NCI-H2171 (cell line): ENCODE measurements at places on chromosomes 5 and 9.
A peak's percentile ranks its signal among the peaks of the same experiment; 100 is the strongest.

GRCh38 chr9:111151537-111151936 lies 113.3 kb upstream of the LPAR1 start:
- no peak for DNase-seq

- no peak for DNase-seq
Measured at GRCh38 chr5:59487772-59488729, 405.5 kb downstream of the PDE4D start.

- peak; percentile 61 for DNase-seq
Measured at GRCh38 chr9:88075966-88076285, 62.3 kb downstream of the SPATA31C2 start.

- DNase-seq = no peak
Measured at GRCh38 chr5:8333485-8333884, 464.5 kb downstream of the MTRR start.

DNA sequence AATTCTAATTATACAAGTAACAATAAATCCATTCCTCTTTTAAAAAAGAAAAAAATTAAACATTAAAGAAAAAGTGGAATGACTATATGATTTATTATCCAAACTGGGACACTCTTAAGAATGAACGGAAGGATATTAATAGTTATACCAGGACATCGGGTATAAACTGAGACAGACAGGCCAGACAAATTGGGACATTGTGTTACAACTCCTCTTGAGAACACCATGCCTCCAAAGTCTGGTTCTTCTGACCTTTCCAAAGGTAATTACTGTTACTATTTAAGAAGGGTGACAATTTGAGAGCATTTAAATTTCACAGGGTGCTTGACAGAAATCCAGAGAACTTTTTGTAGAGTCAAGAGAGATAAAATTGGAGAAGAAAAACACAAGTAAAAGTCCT lies 132.1 kb upstream of the MARCHF11 start:
- DNase-seq = no peak

- DNase-seq = no peak
Measured at GRCh38 chr5:122902263-122902662, 56.9 kb downstream of the SNX24 start.

DNA sequence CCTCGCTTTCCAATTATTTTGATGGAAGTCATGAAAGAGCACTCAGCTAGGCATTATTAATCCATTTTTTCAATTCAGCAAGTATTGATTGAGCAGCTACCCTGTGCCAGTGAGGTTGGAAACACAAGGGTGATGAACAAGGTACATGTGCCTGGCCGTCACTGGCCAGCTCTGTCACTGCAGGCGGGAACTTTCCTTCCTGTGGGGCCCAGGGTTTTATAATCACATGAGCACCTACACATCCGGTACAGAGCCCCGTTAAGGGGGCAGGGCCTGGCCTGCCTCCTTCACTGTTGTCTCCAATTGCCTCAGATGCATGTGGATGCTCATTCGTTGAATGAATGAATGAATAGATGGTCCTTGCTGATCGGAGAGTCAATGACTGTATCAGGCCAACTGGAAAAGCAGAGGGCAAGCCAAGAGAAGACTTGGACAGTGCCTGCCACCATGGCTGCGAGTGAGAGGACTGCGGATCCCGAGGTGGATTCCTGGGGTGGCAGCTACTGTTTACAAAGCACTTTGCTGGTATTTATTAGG lies 55.9 kb upstream of the KCNMB1 start:
- no peak for DNase-seq

DNA sequence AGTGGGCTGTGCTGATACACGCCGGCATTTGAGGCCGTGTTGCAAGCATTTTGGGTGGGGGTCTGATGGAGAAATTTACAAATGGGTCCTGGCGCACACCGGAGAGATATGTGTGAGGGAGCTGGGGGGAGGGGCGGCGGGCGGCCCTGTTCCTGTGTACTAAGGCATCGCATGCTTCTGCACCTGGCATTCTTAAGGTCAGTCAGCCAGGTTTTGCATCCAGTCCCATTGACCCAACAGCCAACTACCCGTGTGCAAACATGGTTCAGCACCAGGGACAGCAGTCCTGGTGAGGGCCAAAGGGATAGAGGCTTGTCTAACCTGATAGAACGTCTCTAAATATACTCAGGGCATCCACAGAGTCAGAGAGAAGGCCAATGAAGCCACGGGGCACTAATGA lies 839 bp downstream of the GABRG2 start:
- no peak for DNase-seq

GRCh38 chr9:133735931-133736330 lies 2.2 kb downstream of the SARDH start:
- DNase-seq = no peak

DNA sequence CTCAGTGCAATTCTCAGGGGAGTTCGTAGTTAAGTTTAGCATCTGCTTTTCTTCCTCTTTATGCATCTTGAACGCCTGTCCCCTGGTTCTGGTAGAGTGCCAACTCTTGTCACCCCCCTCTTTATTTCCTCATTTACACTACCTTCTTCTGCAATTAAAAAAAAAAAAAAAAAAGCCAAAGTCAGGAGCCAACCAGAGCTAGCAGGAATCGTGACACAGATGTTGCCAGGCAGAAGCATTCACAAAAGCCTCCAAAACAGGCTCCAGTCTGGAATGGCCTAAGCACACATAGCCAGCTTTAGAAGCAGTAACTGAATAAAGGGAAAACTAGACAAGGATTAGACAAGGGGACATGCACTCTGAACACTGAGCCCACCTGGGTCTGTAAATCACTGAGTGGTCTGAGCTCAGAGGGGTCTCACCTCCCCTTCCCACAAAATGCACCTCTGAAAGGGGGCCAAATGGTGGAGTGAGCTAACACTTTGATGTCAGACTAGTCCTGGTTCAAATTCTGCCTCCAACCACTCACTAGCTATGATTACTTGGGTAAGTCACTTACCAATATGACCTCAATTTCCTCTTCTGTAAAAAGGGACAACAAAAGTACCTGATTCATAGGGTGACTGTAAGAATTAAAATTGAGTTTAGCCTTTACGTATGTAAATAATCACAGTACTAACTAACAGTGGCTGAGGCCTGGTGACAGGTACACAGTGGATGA lies 2.0 kb downstream of the CD74 start:
- no peak for DNase-seq

GRCh38 chr9:7150153-7150890 lies 392.5 kb downstream of the KDM4C start:
- DNase-seq = no peak

DNA sequence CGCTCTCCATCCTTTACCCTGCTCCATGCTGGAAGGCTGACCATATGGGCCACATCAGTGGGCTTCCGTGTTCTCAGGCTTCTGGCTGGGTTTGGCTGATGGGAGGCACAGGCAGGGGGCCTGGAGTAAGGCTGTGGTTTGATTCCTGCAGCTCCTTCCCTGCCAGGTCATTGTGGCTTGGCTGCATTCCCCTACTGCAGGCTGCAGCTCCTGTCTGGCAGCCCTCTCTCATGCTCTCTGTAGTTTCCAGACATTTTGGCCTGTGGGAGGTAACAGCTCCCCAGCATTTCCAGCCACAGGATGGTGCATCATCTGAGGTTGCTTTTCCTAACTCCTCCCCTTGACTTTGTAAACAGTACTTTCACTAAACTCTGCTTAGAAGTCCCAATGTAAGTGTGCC lies 102.0 kb upstream of the PTPN3 start:
- DNase-seq = no peak

- DNase-seq = no peak
Measured at GRCh38 chr9:33288828-33289483, 1.4 kb upstream of the NFX1 start.

DNA sequence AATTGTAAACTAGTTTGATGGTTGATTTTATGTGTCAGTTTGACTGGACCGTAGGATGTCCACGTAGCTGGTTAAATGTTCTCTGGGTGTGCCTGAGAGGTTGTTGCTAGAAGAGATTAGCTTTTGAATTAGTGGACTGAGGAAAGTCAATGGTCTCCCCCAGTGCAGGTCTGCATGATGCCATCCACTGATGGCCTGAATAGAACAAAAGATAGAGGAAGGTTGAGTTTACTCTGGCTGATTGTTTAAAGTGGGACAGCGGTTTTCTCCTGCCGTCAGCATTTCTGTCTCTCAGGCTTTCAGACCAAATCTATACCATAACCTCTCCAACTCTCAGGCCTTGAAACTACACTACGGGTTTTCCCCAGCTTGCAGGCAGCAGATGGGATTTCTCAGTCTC lies 899.2 kb upstream of the WWC1 start:
- no peak for DNase-seq

GRCh38 chr9:98708103-98708932 lies 417 bp downstream of the GABBR2 start:
- DNase-seq = peak; percentile 12

GRCh38 chr9:107280543-107280942 lies 2.5 kb upstream of the RAD23B start:
- no peak for DNase-seq

- peak; percentile 15 for DNase-seq
Measured at GRCh38 chr5:161549106-161549505, 2.6 kb upstream of the GABRB2 start.

GRCh38 chr5:138230981-138231589 lies 18.0 kb upstream of the CDC23 start:
- DNase-seq = peak; percentile 5

GRCh38 chr9:38293022-38293421 lies 99.5 kb upstream of the ALDH1B1 start:
- no peak for DNase-seq

DNA sequence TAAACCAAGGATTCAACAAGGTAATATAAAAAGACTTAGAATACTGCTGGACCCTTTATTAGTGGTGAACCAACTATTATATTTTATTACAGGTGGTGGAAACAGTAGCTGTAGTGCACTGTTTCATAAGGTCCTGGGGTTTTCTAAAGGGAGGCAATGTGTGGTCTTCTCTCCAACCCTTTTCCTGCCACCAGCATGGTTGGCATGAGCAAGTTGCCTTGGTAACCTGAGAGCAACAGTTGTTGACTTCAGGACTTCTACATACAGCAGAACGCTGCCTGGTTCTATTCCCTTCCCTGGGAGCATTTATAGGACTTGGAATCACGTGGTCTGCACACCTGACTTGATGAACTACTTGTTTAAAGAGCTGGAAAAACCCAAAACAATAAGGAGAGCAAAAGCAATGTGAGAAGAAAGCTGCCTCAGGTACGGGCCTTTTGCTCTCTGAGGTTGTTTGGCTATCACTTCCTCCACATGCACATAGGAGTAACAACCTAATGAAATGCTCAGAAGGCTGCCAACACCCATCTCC lies 81.1 kb upstream of the RAI14 start:
- no peak for DNase-seq

- peak; percentile 4 for DNase-seq
Measured at GRCh38 chr9:10366171-10366779, 246.5 kb downstream of the PTPRD start.

DNA sequence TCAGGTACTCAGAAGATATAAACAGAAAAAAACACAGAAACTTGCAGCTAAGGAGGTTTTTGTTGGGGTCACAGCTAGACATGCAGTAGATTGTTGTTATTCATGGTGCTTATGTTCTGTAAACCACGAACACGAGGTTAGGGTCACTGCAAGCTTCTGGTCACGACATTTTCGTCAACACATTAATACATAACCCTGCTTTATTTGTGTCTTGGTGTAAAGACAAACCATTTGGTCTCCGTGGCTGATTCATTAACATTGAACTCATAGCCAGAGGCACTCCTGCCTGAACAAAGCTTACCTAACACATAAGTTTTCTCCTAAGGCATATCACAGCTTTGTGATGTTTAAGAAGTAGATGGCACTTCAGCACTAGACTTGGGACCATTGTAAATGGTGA lies 16.9 kb downstream of the TEK start:
- DNase-seq = no peak

- no peak for DNase-seq
Measured at GRCh38 chr9:126619361-126620135, 5.8 kb downstream of the LMX1B start.

DNA sequence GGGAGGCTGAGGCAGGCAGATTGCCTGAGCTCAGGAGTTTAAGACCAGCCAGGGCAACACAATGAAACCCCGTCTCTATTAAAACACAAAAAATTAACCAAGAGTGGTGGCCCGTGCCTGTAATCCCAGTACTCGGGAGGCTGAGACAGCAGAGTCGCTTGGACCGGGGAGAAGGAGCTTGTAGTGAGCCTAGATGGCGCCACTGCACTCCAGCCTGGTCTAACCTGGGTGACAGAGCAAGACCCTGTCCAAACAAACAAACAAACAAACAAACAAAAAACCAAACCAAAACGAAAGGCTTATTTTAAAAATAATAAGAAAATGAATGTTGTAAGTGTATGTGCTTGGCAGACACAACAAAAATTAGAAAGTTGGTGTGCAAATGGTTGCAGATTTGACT lies 536.3 kb upstream of the PTPRD start:
- DNase-seq = no peak

DNA sequence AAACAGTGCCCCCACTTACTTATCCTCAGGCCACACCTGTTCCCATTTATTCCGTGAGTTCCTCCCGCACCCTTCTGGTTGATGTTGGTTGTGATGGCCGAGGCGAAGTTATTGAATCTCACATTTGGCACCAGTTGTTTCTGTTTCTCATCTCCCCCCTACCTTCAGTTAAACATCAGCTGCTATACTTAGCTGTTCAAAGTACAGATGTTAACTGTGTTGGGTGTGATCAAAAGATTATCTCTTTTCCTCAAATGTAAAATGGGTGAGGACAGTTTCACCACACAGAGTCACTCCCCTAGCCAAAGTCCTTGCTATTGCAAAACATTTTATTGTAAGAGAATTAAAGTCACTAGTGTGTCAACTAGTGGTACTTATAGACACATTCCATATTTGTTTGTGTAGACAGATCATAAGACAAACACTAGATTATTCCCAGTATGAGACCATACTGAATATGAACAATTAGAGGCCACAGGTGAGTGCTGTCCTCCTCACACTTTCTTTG lies 43.2 kb upstream of the PRSS3 start:
- DNase-seq = no peak

DNA sequence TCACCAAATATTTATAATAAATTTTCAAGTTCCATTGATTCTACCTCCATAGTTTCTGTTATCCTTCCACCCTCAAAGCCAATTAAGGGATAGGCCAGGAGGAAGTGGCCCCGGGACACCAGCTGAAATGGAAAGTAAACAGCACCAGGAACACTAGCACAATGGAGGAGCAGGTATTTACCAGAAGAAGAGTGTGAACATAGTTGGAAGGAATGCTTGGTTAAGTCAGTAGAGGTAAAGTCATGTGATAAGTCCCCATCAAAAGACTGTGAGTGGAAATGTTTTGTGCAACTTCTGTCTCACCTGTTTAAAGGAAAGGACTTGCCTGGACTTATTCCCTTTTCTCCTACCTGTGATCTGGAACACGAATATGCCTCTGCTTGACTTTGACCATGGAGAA lies 146.7 kb upstream of the RAI14 start:
- DNase-seq = no peak

DNA sequence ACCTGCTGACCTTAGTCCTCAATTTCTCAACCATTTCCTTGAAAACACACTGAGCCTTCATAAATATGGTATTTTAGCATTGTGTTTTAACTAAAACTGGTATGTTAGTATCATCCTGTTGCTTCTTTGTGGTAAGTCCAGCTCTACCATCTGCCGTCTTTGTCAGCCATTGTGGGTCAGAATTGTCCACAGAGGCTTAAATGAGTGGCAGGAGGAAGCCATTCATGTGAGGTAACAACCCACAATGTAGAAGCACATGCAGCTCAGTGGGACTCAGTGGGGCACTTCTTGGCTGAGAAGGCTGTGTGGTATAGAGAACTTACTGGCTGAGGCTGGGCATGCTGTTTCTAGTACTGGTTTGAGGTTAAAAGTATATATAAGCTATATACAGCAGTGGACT lies 149.2 kb upstream of the NR3C1 start:
- DNase-seq = no peak
